ENCODE measurements at places on chromosomes 2 and 18.
A peak's percentile ranks its signal among the peaks of the same experiment; 100 is the strongest.

DNA sequence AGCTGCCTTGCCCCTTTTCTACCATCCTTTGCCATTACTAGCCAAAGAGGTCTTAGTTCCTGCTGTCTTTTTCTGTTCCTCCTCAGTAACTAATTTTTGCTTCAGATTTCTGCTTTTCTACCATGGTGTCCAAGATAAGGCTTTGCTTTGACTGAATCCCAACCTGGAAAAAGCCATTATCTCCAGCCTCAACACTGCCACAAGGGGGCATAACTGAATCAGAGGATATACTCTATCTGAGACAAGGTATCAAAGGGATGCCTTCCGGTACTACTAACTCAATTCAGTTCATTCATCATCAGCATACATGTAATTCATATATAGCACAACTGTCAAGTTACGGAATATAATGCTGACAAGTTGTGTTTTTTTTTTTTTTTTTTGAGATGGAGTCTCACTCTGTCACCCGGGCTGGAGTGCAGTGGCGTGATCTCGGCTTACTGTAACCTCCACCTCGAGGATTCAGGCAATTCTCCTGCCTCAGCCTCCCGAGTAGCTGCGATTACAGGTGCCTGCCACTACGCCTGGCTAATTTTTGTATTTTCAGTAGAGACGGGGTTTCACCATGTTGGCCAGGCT is 11.4 kb downstream of the OSGEPL1 start:
- DNase-seq: no peak

- DNase-seq: peak; percentile 5
These were observed 13.5 kb downstream of the ESPNL start for GRCh38 chr2:238113611-238114010.

- DNase-seq: no peak
These were observed 91.7 kb downstream of the GCA start for GRCh38 chr2:162435676-162436075.

DNA sequence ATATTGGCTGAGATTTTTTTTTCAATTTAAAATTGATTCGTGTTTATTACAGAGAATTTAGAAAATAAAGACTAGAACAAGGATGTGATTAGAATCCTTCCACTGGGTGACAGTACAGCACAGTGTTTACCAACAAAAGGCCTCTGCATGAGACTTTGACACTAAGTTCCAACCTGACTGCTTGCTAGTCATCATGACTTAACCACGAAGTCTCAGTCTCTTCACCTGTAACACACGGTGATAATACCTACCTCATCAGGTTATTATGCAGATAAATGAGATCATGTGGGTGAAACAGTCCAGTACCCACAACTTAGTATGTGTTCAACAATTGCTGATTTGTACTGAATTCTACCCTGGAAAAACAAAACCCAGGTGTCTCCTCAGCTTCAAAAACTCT is 151.2 kb downstream of the STK39 start:
- no peak for DNase-seq

Measured in left hindlimb (tissue), 1 donor.